RPMI7951 (cell line): ENCODE measurements at places on chromosomes 4 and X. TPM values are rescaled to one million over a fixed set of nuclear protein-coding genes. Genes with fewer than 3 reads are reported as not detected.

The INTS6L gene
- total RNA-seq, result 4.1 and 5.5 TPM in 2 replicates

DNA sequence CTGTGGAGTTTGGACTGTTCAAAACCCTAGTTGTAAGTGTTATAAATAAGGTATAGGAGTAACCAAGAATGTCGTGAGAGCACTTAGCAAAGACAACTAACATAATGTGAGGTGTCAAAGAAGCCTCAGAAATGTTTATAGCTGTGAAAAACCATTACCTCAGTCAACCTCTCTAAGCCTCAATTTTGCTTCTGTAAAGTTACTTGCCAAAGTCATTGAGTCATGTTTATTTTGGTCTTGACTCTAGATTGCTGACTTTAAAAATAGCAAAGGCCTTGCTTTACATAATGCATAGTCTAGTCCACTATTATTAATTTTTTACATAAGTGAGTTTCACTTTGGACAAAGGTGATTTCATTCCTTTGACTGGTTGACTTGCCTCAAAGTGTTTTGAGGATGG is 257.6 kb upstream of the CXXC4 start:
- no peak for DNase-seq

GRCh38 chr4:185640811-185641675 is 105.7 kb upstream of the PDLIM3 start:
- peak; percentile 62 for DNase-seq

DNA sequence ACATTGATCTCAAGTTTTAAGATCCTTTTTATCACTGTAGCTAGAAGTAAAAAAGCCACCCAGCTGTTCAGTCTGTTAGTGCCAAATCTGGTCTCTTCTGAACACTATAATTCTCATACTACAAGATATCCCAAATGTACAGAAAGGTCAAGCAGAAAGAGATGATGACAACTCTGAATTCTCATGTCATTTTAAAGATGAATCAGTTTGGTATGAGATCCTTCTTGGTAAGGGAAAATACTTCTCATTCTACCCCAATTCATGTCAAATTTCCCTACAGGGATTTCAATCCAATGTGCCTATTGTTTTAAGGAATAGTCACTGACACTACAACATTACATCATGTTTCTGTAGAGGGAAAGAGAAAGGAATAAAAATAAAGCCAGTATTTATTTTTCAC is 184.5 kb downstream of the CPEB2 start:
- DNase-seq, result no peak

The RAB41 gene
- not detected in 2 replicates for total RNA-seq
